ENCODE measurements at places on chromosomes 6 and 20.
A peak's percentile ranks its signal among the peaks of the same experiment; 100 is the strongest.

DNA sequence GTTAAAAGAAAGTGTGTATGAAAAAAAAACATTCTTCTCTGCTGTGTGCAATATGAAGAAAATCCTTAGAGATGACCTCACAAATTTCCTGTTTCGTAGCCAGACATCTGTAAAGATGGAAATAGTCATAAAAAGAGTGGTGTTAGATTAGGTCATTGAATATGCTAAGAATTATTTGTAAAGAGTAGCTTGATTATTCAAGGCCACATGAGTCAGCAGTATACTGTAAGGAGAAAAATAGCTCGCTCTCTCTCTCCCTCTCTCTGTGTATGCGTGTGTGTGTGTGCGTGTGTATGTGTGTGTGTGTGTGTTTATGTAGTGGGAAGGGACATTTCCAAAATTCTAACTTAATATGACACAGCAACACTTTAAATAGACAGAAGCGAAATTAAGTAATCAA lies 78.8 kb downstream of the PTCHD4 start:
- DNase-seq = no peak

DNA sequence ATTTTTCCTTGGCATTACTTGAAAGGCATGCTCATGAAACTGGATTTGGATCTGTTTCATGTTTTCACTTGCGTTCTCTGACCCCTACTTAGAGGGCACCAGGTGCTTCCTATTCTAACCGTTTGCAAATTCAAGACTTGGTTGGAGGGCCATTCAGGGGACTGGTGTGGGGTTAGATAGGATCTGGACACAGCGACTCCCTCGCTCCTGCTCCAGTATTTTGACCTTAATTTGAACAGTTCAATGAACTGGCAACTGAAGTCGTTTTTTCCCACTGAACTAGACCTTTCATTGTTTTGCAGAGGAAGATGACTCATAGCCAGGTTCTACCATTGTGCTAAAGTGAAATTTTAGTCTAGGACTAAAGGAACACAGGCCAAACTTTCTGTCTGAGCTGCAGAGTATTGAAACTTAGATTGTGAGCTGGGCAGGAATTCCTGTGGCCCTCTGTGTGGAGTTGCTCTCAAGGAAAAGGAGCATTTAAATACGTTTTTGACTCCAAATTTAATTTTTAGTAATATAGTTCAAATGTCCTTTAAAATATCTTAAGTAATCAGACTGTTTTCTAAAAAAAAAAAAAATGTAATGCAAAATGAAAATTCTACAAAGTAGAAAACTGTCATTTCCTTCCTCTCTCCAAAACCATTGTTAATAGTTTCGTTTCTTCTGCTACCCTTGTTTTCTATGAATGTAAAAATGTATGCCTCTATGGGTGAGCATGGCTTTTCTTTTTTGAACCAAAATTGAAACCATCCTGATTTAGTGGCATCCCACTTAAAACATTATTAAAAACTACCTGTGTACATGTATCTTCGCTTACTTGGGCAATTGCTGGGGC lies 64.8 kb downstream of the UTRN start:
- DNase-seq = no peak

- DNase-seq = no peak
These were observed 418.7 kb downstream of the CBLN4 start for GRCh38 chr20:55586610-55587009.

DNA sequence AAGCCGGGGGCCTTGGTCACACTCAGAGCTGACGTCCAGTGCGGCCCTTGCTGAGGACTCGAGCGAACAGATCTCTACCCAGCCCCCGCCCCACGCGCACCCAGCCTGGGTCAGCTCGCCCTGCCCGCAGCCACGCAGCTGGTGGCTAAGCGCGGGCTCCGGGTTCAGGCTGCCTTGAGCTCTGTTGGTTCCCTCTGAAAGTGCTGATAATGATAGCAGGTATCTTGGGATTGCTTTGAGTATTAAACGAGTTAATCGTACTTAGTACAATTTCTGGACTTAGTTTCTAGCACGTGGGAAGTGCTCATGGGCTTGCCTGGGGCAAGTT lies 88.1 kb upstream of the TGM3 start:
- no peak for DNase-seq

DNA sequence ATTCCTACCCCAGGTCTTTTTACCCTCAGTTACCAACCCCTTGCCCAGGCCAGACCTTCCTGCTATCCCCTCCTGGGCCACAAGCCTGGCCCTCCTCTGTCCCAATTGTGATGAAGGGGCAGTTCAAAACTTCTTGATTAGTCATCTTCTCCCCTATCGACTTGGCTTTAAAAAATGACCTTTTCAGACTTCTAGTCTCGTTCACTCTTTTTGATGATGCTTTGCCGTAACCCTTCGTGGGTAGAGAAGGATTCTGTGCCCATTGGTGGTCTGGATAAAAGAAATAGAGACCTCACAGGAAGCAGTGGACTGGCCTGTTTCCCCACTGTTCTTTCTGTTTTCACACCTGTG lies 5.5 kb downstream of the VEGFA start:
- no peak for DNase-seq

DNA sequence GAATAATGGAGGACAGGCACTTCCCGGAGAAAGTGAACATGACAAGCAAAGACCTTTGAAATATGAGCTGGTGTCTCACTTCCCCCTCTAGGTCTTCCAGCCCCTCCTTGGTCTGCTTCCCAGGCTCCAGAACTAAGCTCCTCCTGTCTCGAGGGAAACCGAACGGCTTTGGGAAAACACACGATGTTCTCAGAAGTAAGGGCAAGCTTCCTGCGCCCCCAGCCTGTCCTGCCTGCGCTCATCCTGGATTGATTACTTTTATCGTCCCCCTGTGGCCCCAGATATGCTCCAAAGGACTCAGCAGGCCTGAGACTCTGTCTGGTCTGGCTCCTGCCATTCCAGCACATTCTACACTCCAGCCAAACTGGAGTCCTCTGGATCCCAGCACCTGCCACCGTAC lies 83.4 kb downstream of the ZNF217 start:
- no peak for DNase-seq

- DNase-seq = no peak
These were observed 9.4 kb downstream of the TCFL5 start for GRCh38 chr20:62852196-62852595.

- no peak for DNase-seq
These were observed 713.2 kb upstream of the NRSN1 start for GRCh38 chr6:23412770-23413169.

- DNase-seq = peak; percentile 54
These were observed 121.0 kb downstream of the BCAS1 start for GRCh38 chr20:53949319-53949839.

DNA sequence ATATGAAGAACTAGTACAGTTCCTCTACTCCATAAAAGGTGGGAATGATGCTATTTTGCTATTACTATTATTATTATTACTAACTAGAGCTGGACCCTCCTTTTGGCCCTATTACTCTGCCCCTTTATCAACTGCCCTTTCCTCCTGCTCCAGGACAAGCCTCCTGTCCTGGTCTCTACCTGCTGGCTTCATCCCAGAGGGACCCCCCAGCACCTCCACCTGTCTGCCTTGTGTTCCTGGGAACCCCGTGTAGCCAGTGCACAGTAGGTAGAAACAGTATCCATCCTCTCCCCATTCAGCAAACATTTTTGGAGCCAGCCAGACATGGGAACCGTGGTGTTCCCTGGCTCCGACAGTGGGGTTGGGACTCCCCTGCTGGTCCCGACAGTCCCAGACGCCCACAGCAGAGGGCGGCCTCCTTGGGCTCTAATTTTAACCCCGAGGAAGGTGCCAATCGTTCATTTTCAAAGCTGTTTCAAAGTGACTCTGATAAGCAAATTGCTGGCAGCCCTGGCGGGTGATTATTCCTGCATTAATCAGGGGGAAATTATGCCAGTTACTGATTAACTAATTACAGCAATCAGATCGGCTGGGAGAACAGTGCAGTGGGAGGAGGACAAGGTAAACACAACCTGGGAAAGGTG lies 44.2 kb upstream of the MDGA1 start:
- peak; percentile 45 for DNase-seq

DNA sequence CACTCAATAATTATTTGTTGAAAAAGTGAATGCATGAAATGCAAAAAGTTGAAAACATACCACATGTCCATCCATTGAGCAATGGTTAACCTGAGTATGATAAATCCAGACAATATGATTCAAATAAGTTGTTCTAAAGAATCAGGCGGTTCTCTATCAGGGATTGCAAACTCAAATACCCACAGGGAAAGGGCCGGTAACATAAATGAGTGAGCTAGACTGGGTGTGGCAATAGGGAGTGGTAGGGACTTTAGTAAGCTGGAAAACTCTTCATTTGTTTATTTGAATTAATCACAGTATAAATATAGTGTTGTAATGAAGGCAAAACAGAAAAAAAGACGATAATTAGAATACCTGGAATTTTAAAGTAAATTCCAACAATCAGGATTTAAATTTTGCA lies 106.3 kb downstream of the BCAS1 start:
- no peak for DNase-seq

DNA sequence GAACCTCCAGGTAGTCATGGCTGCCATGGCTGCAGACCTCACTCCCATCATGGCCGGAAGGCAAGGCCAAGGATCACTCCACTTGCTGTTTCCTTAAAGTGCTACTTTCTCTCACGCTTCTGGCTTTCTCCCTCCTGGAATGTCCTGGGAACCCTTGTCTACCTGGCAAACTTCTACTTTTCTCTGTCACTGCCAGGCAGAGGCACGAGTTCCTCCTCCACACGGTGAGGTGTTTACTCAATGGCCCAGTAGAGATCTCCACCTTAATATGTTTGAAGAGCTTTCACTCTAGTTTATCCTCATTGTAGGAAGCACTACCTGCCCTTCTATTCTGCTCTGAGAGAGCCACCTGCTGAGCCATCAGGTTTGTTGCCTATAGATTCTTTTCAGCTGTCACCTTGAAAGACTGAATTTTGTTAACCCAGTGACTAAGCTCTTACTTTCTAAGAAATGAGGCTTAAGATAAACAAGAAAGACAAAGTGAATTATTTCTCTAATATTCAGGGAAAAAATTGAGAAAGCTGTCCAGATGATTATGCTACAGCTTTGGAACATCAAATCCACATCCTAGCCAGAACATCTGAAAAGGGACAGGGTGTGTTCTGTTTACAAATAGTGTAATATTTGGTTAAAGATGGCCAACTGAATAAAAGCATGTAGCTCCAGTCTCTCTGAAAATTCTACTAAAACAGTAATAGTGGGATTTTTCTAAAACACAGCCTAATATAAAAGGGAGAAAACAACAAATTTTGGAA lies 54.9 kb downstream of the PLAGL1 start:
- no peak for DNase-seq

GRCh38 chr6:45326698-45327417 lies 1.3 kb upstream of the RUNX2 start:
- no peak for DNase-seq

DNA sequence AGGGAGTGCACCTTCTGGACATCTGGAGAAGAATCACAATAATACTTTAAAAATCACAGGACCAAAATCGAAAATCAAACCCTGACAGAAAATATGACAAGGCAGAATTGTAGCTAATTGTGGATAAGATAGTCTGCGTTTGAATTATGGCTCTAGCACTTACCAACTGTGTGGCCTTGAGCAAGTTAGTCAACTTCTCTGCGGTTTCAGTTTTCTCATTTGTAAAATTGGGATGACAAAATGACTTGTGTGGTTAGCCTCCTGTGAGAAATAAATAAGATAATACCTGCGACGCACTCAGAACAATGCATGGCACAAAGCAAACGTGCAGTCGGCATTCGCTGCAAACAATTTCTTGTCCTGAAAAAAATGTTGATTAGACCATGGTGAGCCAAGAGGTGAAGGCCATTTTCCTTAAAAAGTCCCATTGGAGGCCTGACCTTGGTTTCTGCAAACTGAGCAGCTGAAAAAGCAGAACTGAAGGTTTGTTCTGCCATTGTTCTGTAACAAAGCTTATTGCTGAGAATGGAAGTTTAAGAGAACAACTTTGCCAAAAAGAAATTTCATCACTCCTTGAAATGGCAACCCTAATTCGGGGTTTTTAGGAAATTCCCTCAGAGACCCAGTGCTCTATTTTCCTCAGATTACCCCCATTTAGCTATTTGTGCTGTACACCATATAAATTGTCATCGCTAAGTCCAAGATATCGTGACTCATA lies 266.3 kb downstream of the ERMARD start:
- DNase-seq = no peak

Measured in GM13976 (cell line).